ENCODE measurements at places on chromosomes 3 and 15.

DNA sequence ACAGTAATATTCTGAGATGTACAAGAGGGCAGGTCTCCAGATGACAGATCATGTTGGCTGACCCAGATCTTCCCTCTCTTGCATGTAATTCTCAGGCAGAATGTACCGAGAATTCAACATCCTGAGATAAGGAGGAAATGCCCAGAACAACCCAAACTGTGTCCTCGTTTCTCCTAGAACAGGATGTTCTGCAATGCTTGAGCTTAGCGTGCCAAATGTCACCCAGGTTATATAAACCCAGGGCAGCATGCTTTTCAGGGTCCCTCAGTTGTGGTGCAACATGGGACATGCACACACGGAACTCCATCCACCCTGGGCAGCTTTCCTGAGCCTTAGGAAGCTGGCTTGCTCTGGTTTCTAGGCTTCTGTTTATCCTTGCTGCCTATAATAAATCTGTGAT is 102.1 kb upstream of the CMC1 start:
- peak; percentile 69 for DNase-seq

DNA sequence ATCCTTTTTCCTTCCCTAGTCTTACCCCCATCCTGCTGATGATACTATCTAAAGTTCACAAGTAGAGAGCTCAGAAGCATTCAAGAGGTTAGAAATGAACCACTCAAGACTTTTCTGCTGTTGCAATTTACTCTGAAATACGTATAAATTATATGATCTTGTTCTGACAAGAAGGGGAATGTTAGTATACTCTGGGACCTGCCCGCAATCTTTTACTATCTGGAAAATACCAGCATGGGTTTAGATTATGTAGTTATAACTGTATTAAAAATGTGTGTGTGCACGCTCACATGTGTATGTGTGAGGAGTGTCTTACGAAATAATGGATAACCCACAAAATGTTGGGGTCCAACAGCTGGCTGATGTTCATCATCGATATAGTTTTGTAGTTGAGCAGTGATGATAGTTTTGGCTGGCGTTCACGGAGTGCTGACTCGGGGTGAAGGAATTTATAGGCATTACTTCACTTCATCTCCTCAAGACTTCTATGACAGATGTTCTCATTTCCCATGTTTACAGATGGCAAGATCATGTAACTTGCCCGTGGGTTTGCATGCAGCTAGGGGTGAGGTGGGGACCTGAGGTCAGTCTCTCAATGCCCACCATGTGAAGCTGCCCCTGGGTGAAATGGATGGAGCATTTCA is 297.5 kb upstream of the LYSMD4 start:
- DNase-seq: peak; percentile 51

DNA sequence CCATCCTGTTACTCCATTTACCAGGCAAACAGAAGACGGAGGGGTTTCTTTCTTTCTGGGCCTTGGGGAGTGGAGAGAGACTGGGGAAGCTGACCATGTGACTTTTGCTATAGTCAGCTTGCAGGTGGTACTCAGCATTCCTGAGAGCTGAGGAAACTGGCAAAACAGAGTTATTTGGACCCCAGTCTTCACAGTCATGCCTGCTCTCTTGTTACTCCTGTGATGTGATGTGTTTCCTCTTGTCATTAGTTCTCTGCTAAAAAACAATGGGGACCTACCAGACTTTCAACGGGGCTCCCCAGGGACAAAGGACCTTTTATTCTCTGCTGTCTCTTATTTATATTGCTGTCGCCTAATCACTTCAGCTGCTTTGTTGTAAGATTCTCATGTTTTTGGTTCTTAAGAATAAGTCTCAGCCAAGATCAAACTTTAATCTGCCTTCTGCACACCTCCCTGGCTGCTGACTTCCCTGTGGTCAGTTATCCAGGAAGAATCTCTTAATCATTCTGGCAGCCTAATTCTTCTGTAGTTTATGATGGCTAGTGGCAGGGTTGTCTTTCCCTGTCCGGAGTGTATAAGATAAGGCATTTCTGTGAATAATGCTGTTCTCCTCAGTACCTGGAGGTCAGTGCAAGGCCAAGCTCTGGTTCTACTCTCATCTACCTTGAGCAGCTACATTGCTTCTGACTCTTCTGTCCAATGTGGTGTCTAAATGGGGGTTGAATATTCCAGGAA is 8.8 kb downstream of the STARD9 start:
- DNase-seq: no peak

GRCh38 chr3:124397088-124397487 is 333.2 kb upstream of the UMPS start:
- DNase-seq: no peak

- DNase-seq: no peak
Measured at GRCh38 chr3:121835465-121835801, 424 bp downstream of the EAF2 start.

DNA sequence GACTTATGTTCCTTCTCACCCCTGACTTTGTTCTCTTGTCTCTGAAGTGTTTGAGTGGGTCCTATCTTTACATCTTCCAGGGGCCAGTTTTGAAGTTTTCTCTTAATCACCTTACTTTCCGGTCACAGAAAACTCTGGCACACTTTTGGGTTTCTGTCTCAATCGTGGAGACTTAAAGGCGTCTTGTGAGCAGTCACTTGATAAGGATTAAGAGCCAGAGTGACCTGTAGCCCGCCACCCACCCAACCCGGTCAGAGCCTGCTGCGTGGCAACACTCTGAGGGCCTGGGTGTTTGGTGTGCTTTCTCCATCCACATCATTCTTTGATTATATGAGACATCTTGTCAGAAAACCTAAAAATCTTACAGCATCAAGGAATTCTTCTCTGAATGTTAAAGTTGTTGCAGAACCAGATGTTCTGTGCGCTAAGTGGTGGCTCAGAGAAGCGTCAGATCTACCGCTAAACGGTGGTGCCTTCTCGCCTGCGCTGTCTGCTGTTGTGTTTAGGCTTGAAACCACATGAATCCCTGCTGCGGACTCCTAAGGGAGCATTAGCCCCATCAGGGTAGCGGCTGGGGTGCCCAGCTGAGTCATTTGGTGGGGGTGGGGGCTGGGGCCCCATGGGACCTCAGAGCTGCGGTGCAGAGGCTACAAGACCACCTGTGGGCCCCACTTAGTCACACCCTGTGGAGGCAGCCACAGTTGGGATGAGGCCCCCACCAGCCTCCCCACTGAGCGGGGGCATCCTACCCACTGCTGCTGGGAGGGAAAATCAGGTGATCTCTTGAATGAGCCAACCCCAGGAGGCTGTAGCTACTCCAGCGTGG is 158.7 kb upstream of the BHLHE40 start:
- no peak for DNase-seq

- no peak for DNase-seq
Measured at GRCh38 chr15:77029166-77030047, 34.5 kb downstream of the PSTPIP1 start.

DNA sequence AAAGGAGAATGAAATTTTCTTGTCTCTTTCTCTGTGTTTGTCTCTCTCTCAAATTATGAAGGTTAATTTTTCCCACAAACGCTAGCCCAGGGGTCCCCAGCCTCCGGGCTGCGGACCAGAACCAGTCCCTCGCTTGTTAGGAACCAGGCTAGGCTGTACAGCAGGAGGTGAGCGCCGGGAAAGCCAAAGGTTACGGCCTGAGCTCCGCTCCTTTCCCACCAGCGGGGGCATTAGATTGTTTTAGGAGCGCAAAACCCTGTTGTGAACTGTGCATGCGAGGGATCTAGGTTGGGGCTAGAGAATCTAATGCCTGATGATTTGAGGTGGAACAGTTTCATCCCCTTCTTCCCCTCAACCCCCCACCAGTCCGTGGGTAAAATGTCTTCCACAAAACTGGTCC is 74.7 kb upstream of the ZNF385D start:
- no peak for DNase-seq

DNA sequence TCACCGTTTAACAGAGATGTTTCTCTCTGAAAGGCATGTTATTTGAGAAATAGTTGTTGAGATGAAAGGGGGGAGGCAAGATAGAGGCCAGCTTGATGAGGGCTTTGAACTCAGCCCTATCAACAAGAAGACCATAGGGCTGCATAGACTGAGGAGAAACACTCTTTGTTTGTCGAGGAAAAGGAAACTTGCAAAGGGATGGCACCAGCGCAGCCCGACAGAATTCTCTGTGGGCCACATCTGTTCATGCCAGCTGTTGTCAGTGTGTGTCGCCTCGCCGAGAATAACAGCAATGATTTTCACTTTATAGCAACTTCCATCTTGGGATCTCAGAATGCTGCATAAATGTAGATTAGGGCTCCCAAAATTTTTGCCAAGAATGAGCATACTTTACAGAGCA is 478.3 kb upstream of the TPRG1 start:
- no peak for DNase-seq

DNA sequence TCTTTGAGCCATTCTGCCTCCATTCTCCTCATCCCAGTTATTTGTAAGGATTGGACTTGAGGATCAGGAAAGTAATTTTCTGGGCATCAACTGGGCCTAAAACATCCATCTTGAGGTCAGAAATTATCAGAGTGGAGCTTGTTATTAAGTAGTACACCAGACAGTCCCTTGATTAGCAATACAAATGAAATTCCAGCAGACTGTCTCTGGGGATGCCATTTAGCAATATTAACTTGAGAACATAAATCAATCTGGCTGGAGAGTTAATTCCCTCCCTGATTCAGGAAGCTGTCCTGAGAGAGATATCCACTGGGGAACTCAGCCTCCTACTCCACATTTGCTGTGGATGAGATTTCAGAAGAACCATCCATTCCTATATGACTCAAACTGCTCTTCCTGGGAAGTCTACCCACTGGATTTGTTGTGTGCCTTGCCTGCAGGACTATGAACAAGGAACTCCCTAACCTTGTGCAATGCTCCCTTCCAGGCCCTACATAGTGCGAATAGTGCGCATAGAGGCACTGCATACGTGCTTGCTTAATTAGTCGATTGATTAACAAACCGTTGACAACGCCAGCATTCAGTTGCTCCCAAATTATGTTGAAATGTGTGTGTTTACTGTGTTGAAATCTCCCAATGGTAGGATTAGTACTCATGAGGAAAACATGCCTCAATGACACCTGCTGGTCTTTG is 36.1 kb upstream of the MTMR14 start:
- DNase-seq: no peak

- DNase-seq: peak; percentile 56
Measured at GRCh38 chr3:196620161-196620604, 19.3 kb upstream of the NRROS start.

DNA sequence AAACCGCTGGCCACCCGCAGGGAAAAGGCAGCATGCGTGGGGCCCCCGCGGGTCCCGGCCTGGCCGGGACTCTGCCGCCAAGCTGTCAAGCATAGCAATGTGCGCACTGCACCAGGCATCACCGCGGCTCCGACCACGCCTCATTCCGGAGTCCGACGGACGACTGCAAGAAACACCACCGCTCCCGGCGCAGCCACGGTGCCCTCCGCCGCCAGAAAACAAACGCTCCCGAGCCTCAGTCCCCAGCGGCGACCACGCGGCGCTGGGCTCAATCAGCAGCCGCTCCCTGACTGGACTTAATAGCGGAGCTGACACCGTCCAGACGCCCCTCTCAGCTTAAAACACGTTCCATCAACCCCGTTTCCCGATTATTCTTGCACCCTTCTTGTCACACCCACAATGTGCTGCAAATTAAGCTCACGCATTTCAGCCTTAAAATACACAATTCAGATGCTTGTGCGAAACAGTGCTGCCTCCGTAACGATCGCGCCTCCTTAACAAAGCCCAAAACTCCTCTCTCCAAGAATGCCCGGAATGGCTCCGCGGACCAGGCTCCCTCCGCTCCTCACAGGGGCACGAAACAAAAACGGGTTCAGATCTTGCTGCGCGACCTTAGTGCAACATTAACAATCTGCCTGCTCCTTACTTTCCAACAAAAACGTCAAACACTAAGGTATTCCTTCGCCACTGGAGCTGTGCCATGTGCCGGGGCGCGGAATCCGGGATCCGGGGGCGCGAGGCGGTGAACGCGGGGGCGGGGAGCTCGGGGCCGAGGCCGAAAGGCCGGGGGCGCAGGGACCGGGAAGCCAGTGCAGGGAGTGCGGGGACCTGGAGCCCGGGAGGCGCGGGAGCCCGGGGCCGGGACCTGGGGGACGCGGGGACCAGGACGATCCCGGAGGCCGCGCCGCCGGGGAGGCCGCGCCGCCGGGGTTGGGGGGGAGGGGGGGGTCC is 655 bp downstream of the CYFIP1 start:
- DNase-seq: peak; percentile 59

DNA sequence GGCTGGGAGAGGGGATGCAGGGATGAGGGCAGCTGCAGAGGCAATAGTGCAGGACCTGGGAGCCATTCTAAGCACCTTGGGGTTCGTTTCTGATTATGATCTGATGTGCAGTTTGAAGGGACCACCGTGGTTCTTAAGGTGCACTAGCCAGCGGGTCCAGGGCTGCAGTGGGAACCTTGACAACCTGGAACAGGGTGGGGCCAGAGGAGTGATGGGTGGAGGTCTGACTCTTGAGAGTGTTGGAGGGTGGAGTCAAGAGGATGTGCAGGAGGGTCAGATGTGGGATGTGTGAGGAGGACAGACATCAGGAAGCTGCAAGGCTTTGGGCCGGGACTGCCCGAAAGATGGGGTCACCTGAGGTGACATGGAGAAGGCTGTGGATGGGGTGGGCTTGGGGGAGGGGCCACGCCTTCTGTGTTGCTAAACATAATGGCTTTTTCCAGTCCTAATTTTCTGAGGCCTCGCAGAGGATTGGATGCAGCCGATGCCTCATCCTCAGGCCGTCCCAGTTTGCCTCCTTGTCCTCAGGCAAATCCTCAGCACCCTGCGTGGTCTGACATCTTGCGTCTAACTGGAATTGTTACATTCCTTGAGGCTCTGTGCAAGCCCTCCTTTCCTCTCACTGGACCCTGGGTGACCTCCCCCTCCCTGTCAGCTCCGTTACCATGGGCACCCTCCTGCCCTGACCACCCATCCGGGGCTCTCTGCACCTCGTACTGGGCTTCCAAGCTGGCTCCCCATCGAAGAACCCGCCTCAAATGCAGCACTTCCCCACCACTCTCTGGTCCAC is 61.4 kb upstream of the TRPM1 start:
- no peak for DNase-seq

GRCh38 chr15:36130641-36131310 is 448.6 kb upstream of the CDIN1 start:
- DNase-seq: peak; percentile 40

DNA sequence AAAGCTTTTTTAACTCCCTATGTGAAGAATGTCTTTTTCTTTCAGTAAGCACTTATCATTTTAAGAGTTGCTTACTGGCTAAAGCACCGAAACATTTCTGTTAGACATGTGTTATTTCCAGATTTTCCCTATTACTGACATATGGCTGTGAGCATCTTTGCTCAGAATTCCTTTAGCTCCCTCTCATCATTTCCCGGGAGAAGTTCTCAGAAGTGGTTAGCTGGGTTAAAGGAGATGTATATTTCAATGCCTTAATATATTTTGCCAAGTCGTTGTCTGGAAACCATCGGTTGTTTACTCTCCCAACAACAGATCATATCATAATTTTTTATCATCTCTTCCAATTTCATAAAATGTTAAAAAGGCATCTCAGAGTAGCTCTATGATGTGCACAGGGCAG is 396.5 kb downstream of the OCA2 start:
- DNase-seq: no peak

DNA sequence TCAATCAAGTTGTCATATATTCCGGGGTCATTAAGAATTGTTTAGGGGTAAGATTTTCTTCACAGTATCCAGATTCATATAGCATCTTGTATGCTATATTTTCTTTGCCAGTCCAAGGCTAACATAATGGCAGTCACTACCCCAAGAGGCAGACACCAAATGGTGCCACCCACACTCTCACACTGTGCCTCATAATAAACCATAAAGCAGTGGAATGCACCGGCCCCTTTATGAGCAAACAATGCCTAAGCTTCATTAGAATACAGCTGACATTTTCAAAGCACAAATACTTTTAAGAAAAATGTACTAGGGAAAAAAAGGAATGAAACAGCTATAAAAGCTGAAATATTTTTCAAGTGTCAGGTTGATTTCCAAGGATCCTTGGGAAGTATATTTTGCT is 121.6 kb downstream of the TFDP2 start:
- peak; percentile 58 for DNase-seq
